ENCODE measurements at places on chromosomes 11 and 22.

DNA sequence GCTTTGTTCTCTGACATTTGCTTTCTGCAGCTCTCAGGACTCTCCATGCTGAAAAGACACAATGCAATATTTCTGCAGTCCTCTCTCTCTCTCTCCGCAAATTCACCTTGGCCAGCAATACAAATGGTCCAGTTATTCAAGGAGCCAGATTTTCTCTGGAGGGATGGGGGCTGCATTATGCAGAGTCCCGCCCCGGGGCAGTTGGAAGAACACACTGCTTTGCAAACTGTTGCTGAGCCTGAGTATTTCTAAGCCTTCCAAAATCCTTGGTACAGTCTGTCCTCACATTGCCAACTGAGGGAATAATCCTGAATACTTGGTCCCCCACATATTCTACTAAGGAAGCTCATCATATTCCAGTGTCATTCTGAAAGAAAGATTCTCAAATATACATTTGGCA, 94.3 kb upstream of the ZC3H12C start:
- peak; percentile 22 for DNase-seq

- DNase-seq: peak; percentile 11
Observed at GRCh38 chr11:44950625-44951476, at the start of gene TP53I11. Gene TP53I11 (minus strand): TSS chr11:44950883. CDS start chr11:44938335, 12,548 bp downstream.

DNA sequence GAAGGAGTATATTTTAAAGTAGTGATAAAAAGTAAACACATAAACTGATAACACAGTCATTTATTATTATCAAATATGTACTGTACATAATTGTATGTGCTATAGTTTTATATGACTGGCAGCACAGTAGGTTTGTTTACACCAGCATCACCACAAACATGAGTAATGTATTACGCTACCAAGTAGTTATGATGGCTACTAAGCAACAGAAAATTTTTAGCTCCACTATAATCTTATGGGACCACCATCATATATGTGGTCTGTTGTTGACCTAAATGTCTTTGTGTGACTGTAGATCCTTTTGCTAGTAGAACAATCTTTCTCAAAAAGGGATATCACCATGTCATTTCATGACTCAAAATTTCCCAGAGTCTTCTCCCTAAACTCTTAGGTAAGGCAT, 93.5 kb downstream of the LARGE2 start:
- no peak for DNase-seq

DNA sequence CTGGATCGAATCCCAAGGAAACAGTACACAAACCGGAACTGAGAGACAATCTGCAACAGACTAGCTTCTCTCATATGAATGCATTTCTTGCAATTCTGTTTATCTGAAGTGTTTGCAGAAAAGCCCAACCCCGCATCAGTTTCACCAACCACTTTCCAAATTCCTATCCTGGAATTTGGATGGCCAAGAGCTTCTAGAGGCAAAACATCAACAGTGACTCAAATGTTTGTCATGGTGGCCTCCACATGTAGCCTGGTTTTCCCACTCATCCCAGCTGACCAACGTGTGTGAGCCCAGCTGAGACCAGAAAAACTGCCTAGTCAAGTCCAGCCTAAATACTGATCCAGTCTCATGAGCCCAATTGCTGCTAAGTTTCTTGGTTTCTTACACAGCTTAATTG, 8.3 kb upstream of the MIEF1 start:
- DNase-seq: no peak

GRCh38 chr11:86726118-86726753, 53.8 kb upstream of the ME3 start:
- DNase-seq: no peak

DNA sequence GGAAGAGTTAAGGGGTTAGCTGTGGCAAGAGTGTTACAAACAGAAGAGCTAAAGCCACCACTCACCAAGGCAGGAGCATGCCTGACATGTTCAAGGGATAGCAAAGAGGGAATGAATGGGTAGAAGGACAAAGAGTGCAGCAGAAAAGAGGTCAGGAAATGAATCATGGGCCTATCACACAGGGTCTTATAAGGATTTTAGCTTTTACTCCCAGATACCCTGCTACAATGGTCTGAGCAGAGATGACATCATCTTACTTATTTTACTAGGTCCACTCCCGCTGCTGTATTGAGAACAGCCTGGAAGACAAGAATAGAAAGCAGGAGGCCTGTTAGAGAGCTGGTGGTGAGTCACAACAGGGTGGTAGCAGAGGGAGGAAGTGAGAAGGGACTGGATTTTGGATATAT, 9.8 kb downstream of the TRAF6 start:
- DNase-seq: no peak

DNA sequence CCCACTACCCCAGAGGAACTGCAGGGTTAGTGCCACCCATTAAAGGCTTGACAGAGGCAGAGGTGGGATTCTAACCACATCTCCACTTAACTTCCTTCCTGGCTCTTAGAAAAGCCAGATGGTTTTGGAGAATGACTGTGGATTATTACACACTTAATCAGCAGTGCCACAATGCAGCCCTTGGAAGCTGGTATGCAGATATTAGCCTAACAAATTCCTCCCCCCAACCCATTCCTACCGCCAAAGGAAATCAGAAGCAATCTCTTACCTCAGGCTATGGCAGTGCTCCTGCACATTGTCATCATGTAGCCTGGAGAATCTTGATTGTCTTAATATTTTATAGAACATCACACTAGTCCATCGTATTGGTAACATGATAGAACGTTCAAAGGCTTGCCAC, 23.2 kb upstream of the NRGN start:
- no peak for DNase-seq

DNA sequence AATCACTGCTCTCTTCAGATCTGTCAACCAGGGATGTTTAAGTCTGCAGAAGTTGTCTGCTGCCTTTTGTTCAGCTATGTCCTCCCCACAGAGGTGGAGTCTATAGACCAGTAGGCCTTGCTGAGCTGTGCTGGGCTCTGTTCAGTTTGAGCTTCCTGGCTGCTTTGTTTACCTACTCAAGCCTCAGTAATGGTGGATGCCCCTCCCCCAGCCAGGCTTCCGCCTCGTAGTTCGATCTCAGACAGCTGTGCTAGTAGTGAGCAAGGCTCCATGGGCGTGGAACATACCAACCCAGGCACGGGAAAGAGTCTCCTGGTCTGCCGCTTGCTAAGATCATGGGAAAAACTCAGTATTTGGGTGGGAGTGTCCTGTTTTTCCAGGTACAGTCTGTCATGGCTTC, 27.6 kb upstream of the CASP12 start:
- DNase-seq: no peak

- DNase-seq: no peak
Observed at GRCh38 chr22:20022978-20023613, 2.2 kb downstream of the TANGO2 start.

DNA sequence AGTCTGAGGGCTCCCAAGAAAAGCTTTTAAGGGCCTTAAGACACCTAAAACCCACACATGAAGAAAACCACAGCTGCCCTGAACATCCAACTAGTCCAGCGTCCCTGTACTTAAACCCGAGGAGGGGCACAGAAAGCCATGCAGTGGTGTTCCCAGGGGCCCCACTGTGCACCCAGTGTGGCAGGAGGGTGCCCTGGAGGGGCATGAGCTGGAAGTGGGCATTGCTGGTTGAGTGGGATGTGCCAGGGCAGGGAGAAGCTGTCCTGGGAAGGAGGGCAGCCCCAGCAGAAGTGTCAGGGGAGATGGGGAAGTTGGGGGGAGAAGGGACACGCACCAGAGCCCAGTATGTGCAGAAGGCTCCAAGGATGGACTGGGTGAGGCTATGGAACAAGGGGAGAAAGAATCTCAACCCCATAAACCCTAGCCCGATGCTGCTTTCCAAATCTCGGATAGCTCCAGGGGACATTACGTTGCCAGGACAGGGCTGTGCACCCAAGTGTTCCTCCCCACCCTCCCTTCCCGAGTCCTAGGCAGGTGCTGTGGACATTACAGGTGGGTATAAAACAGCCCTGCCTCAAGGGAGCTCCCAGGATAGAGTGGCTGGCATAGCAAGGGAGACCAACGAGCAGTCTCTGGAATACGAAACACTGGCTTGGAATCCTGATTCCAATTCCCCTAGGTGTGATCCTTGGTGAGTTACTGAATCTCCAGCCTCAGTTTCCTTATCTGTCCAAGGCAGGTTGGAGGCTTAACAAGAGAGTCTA, 44.2 kb downstream of the SHANK2 start:
- DNase-seq: no peak

GRCh38 chr11:116513894-116514293, 258.9 kb downstream of the BUD13 start:
- DNase-seq: no peak

DNA sequence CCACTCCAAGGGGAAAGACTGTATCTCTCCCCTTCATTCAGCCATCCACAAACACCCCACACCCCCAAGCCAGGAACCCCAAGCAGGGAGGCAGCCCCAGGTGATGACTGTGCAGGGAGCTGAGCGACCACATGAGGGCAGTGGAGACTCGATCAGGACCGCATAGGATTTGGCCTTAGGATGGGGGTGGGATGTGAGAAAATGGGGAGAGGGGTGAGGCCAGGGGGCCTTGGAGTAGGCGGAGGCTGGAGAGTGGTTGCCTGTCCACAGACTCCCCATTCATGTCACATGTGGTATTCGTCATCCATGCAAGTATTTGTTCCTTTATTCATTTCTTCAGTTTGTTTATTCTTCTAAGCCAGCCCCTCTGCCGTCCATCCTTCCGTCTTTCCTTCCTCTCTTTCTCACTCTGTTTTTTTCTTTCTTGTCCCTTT, 2.7 kb upstream of the RHOD start:
- peak; percentile 23 for DNase-seq

GRCh38 chr11:26676641-26677040, 45.2 kb downstream of the SLC5A12 start:
- DNase-seq: no peak

DNA sequence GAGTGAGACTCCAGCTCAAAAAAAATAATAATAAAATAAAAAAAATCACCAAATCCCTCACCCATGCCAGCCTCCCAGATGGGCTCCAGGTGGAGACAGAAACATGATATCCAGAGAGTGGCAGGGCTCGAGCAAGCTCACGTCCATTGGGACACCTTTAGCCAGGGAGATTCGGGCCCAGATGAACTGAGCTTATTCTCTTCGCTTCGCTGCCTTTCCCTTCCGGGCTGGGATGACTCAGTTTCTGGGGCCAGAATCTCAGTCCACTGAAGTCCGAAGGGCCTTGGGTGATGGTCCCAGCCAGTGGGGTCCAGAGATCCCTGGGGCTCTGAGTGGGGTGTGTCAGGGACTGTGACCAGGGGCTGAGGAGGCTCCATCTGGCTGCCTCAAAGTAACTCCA, 23.0 kb upstream of the MYEOV start:
- DNase-seq: no peak

GRCh38 chr11:47373876-47374719, 4.2 kb downstream of the SPI1 start:
- DNase-seq: peak; percentile 69

DNA sequence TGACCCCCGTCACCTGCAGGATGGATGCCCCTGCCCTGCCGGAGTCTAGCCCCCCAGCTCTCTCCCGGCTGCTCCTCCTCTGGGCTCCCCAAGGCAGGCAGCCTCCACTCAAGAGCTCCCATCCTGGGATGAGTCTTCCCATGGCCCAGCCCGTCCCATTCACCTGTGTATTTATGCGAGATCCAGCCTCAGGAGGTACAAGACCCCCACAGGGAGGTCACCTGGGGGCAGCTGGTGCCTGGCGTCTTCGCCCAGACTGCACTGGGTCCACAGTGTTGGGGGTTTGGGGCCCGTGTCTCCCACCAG, 43.0 kb upstream of the ZC3H12C start:
- no peak for DNase-seq

GRCh38 chr11:2149460-2149859, 10.3 kb upstream of the IGF2 start:
- DNase-seq: no peak

- no peak for DNase-seq
Observed at GRCh38 chr22:47298017-47298785, 535.8 kb downstream of the TBC1D22A start.

- DNase-seq: no peak
Observed at GRCh38 chr11:3030289-3031070, 26.7 kb downstream of the CARS1 start.

GRCh38 chr22:44822534-44822933, 70.2 kb downstream of the ARHGAP8 start:
- no peak for DNase-seq

DNA sequence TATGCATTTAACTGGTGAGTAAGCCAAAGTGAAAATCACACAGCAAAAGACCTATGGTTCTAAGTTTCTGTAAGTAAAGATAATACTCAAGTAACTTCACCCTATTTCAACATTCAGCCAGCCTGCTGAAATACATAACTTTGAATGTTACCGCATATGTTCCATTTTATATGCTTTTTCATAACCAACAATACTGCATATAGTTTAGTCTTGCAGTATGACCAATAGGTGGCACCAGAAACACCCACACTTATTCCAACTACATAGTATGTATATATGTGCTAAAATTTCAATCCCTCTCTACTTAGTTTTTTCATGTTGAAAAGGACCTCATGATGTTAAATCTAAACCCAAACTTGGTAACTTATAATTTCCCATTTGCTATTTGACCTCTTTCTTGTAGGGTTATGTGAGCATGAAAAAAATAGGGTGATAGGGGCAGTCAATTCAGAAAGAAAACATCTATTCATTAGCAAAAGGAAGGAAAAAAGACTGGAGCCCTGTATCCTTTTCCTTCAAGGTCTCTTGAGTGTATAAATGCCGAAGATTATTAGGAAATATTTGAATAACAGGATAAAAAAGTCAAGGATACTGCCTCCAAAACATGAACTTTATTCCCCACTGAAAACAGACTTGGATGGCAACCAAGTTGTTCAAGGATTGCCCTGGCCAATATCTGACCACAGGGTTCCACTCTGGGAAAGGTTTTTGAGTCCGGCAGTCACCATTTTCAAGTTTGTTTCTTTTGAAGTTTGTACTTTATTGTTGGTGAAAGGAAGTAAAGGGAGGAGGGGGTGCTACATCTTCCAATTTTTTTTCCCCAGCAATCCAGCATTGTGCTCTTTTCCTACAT, 23.8 kb upstream of the FZD4 start:
- DNase-seq: no peak

DNA sequence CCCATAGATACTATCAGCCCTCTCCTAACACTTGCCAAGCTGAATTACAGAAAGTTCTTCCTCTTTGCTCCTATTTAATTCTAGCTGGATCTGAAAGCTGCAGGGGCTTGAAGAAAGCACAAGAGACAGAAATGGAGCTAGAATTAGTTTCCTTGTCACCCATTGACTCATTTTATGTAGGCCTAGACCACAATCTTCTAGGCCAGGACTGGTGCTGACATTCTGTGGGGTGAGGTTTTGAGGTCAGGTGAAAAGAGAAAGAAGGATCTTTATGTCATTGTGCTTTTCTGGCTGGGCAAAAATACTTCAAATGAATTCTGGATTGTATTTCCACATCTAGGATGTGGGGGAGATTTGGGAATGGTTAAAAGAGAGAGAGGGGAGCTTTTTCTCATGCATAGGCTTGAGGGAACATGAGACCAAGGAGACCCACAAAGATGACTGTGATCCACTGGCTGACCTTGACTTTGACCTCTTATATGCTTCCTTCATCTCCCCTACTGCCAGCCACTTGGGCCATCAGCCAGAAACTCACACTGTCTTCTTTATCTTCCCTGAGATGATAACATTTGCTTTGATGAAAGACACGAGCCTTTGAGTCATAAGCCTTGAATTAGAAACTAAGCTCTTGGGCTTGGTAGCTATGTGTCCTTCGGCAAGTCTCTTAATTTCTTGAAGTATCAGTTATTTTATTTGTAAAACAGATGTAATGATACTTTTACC, 274.9 kb upstream of the CADM1 start:
- no peak for DNase-seq

- DNase-seq: peak; percentile 29
Observed at GRCh38 chr11:134252346-134253187, 585 bp downstream of the THYN1 start.
